Urinary bladder (tissue), 4 donors: ENCODE measurements at places on chromosomes 1 and 21.

- DNase-seq, result no peak
These were observed 269.5 kb upstream of the ZRANB2 start for GRCh38 chr1:71350330-71350729.

DNA sequence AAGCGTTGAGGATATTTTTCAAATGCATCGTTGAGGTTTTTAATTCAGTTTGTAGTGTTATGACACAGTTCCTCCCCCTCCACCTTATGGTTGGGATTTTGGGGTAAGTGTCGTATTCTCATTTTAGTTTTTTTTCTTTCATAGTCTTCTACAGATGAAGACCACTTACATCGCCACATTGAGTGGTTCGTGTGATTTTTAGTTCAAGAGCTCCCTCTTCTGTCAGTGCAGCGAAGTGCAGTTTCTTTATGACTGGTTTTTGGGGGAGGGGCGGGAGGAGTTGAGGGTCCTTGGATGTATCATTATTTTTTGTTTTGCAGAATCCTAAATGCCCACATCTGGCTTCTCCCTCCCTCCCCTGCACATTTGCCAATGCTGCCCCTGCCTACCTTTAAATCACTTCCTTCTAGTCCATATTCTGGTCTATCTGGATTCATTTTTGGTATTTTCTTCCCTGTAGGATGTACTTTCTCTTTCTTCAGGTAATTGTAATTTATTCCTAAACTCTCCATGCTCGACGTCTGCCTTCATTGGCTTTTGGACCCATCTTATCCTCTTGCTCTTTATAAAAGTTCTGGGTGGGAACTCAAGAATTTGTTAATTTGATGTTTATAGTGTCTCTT, 433.1 kb downstream of the CAMTA1 start:
- no peak for DNase-seq

GRCh38 chr1:51296383-51297357, 33.7 kb downstream of the TTC39A start:
- no peak for DNase-seq

DNA sequence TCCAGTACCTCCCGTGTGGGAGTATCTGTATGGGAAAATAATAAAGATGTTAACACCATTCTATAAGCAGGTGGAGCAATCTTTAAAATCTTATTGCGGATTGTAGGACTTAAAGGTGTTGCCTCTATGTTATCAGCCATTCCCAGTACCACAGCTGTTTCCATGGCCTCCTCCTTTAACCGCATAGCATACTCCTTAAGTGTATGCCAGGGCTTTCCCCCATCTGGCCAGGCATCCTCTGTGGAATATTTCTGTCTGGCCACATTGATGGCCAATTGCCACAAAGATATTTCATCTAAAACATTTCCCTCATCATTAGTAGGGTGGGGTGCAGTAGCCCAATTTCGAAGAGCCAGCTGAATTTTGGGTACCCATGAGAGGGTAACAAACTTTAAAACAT, 7.3 kb upstream of the STUM start:
- no peak for DNase-seq

DNA sequence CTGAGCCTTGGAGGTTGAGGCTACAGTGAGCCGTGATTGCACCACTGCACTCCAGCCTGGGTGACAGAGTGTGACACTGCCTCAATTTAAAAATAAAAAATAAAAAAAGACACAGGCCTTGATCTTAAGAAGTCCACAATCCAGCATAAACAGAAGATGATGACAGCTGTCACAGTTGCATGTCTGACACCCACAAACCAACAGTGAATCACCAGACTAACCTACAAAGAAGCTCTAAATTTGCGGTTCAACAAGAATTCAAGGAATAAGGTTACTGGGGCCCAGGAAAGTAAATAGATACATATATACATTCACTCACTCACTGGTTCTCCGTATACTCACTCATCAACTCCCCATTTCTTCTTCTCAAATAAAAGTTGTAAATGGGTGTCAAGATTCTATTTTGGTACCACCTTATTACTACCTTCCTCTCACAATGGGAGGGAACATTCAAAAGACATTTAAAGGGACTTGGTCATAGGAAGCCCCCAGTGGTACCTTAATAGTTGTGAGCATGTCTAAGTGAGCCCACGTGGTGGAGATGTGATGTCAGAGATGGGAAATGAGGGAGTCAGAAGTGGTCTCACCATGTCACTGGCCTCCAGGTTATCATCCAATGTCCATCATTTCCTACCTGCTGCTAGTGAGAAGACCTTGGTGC, 66.9 kb upstream of the PRDX6 start:
- no peak for DNase-seq

DNA sequence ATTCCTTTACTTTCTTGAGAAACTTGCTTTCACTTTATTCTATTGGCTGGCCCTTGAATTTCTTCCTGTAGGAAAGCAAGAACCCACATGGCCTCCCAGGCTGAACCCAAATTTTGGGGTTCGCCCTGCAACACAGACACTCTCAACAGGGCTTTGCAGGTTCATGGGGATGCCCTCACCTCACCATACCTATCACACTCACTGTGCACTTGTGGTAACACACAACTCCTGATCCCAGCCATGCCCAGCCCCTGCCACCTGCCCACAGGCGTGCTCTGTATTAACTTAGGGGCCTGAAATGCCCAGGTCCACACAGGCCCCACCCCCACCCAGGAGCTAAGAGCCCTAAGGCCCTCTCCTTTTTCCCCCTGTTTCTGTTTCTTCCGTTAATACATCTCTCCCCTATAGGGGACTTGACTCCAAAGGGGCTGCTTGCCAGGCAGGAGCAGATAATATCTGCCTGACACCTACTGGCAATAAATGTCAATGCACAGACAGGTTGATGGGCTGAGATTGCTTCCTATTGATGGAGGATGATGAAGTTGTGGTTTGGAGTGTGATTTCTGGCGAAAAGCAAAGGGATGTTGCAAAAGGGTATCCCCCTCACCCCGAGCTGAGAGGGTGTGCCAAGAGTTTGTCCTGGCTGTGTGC, 171.5 kb downstream of the AJAP1 start:
- DNase-seq, result no peak

DNA sequence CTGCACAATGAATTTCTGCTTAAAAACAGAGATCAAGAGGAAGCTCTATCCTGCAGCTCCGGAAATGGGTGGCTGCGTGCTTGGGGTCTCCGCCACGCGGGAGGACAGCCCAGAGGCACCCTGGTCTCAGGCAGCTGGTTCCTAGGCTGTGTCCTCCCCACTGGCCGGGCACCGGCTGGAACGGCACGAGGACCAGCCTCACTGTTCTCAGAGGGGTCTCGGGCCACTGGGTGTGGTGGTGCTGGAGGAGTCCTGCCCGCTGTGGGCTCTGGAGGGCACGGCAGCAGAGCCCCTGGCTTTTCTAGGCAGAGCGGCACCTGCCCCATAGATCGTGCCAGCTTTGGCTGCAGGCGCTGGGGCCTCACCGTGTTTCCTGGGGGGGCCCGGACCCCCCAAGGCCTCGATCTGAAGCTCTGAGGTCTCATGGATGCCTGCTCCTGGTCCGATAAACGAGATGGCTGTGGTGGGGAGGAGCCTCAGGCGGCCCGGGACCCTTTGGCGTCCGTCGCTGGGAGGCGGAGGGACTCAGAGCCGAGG, 8.2 kb upstream of the RNF223 start:
- no peak for DNase-seq

DNA sequence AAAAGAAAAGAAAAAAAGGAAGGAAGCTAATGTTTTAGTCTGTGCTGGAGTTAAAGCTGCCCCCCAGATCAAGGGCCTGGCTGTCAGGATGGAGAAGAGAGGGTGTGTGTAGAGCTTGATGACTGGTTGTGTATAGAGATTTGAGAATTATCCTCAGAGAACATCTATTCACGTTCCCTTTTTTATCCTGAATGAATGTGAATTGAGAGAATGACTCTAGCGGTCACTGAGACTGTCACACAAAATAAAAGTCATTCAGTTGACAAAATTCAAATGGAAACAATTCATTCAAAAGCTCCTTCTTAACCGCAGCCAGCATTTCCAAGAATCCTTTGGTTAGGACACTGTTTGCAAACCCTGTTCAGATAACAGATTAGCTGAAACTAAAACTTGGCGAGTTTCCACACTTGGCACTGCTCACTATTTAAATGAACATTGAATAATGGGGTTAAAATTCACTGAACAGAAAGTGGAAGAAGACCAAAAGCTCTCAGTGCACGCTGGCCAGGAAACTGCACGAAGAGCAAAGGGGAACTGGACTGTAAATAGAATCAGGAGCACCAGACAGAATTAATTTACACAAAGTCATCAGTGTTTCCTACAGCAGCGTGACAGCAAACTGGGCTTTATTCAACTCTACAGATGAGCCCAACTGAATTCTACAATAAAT, 13.6 kb upstream of the FAM89A start:
- peak; percentile 73 for DNase-seq

- no peak for DNase-seq
These were observed 1.1 kb downstream of the VWA1 start for GRCh38 chr1:1436630-1437032.

DNA sequence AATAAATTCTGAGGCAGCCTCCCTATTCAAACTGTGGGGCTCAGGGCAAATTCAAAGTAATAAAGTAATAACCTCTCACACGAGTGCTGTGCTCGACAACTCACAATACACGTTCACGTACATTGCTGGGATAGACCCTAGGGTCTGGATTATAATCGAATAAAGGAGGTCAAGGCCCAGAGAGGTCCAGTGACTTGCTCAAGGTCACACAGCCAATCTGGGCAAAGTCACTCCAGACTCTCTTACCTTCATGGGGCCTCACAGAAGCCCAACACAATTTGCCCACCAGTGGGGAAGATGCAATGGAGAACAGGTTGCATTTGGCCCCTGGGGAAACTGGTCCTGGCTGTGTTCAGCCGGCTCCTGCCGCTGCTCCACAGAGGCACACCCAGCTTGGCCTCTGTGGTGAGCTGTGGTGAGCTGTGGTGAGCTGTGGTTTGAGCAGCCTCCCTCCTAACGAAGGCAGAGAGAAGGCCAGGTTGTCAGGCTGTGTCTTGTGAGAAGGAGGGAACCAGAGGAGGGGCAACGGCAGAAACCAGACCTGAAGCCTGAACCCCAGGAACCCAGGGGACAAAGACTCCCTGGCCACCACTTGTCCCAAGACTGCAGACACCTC, 35.1 kb downstream of the NUAK2 start:
- DNase-seq, result no peak
